Sigmoid colon (tissue), 7 donors: ENCODE measurements at places on chromosomes 12 and 14. TPM values are rescaled to one million over a fixed set of nuclear protein-coding genes. Genes with fewer than 3 reads are reported as not detected.

- DNase-seq = no peak
- no peak overlapping the region for H3K4me3 ChIP-seq
- H3K27me3 ChIP-seq = no peaks in the 10 kb centered on the region
- H3K27ac ChIP-seq = no peak overlapping the region
- H3K4me1 ChIP-seq = no peaks in the 10 kb centered on the region
Measured at GRCh38 chr12:53840316-53840715, 88.5 kb upstream of the CISTR start.

DNA sequence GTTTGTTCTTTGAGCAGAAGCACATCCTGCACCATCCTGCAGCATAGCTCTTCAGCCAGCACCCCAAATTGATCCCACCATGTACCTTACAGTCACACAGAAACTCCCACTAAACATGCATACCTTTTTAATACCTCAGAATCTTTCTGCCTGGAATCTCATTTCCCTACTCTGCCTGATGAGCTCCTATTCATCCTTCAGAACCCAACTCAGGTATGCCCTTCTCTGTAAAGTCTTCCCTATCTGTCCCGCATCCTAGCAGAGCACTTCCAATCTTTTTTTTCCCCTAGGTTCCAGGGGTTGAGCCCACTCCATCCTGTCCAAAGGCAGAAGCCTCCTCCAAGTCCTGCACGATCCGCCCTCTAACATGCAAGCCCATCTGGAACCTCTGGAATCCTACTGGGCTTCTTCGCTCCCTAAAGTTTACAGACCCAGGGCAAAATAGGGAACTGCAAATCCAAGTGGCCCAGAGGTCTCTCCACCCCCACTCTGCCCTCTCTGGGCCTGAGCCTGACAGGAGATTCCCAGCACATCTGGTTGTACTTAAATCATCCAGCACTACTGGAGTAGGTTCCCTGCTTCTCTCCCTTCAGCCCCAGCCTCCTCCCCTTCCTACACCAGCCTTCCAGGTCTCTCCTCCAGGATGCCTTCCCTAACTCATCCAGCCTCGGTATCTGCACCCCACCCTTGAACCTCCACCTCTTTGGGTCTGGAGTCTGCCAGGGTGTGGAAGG is 4.1 kb upstream of the FIGNL2 start:
- no peak for DNase-seq
- no peak overlapping the region for H3K4me3 ChIP-seq
- no peak overlapping the region for H3K27ac ChIP-seq

DNA sequence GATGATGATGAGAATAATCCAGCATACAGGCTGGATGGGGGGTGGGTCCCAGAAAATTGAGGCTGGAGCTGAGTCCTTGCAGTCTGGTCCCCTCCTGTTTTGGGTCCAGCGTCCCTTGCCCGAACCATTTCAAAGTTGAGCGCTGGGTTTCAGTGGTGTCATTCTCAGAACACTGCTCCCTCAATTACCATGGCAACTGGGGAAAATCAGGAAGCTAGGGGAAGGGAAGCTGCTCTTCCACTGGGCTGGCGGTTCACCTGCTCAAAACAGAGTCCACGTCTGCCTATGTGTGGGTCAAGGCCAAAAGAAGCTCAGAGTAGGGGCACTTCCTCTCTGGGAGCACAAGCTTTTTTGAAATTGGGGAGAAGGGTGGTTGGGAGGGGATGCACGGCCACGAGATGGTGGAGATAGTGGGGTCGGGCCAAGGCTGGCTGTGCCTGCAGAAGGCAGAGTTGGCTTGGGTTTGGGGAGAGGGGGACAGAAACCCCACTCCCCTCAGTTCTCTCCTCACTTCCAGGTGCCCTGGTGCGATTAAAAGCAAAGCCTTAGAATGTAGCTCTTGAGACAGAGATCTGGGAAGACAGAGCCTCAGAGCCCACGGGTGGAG is 1.7 kb upstream of the NOS1 start:
- H3K4me3 ChIP-seq = no peak overlapping the region
- no peaks in the 10 kb centered on the region for H3K4me1 ChIP-seq
- no peaks in the 10 kb centered on the region for H3K36me3 ChIP-seq
- H3K27me3 ChIP-seq = peaks cover 23% of the 10 kb centered on the region
- no peak overlapping the region for H3K27ac ChIP-seq
- no peak for DNase-seq

GRCh38 chr12:10304161-10304574 is 3.5 kb upstream of the KLRD1 start:
- no peaks in the 10 kb centered on the region for H3K4me1 ChIP-seq
- no peaks in the 10 kb centered on the region for H3K27me3 ChIP-seq
- no peak overlapping the region for H3K27ac ChIP-seq
- H3K36me3 ChIP-seq = no peaks in the 10 kb centered on the region
- DNase-seq = no peak

- H3K27me3 ChIP-seq = no peaks in the 10 kb centered on the region
- H3K4me1 ChIP-seq = peaks cover 13% of the 10 kb centered on the region
- peak within 1 kb of the TSS; percentile 96 for H3K27ac ChIP-seq
- DNase-seq = peak; percentile 95
Measured at GRCh38 chr12:120528861-120529525, at the start of gene COQ5. TSS of gene COQ5 (minus strand) at chr12:120529158. CDS start at chr12:120529141, 17 bp downstream.

Gene PLCZ1
- polyA plus RNA-seq = not detected
